ENCODE measurements at places on chromosomes 11 and 22.

DNA sequence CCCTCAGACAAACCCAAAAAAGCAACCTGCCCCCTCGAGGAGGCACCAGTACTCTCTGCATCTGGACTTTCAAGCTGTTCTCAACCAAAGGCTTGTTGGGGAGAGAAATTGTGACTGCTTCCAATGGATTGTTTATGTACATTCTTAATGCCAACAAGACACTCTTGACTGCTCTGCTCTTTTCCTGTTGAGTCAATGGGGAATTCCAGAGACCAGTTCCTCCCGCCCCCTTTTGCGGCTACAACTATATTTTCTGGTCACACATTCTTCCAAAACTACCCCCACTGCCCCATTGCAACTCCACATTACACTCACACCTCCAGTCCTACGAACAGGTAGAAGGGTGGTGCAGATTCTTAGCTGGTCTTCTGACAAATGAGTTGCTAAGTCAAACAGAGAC is 187.0 kb downstream of the DSCAML1 start:
- DNase-seq: no peak

DNA sequence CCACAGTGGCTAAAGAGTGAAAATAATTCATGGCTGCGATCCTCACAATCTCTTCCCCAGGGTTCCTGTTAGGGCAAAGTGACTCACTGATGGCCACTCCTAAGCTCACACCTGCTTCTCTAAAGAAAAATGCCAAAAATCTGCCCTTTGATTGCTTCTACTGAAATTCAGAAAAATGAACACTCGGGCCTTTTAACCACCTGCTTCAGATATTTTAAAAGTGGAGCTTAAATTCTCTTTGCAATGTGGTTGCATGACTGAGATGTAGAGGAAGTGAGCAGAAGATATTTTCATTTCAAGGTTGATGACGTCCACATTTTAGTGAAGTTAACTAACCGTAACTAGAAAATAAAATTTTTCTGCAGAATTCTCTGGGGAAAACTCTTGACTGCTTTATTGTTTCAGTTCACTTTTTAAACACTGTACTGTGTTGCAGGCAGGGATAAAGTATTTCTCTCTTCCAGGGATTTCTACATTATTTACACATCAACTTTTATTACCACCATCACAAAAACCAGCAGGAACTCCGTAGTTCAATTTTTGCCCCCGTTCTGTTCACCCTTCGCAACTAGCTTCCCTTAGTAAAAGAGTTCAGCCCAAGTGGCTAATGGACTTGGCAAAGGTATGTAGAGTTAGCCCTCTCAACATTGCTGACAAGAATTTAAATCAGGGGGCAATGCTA is 8.5 kb downstream of the RAB30 start:
- no peak for DNase-seq

- no peak for DNase-seq
Measured at GRCh38 chr11:108551651-108552462, 41.7 kb downstream of the EXPH5 start.

DNA sequence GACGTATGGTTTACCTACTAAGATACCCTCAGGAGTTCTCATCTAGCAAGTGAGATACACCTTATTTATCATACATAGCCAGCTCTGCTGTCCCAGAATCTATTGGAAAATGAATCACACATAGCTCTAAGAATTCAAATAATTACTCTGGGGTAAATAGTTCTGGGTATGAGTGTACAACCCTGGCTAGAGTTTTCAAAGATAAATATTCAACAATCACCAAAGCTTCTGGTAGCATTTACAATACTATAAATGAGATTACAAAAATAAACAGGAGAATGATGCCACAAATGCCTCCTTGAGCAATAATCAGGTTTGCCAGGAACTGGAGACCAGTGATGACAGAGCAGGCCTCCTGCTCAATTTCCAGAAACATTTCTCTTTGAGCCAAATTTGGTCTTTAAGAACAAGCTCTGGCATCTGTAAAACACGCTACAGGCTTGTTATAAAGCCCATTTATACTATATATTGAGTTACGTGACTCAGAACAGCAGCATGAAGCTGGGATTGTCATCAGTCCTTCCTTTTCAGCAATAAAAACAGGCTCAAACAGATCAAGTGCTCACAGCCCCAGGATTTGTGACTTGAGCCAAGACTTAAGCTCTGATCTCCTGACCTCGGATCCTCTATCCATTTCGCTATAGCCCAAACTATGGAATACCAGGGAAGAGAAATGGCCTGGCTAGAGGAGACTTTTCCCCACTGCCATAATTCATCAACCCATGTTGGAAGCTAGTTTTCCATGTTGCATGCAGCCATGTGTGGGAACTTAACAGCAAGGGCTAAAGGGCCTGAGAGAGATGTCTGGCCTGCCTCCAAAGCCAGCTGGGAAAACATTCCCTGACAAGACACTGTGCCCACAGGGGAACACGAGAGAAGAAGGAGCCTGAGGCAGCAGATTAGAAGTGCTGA is 19.7 kb downstream of the RAB30 start:
- DNase-seq: no peak

DNA sequence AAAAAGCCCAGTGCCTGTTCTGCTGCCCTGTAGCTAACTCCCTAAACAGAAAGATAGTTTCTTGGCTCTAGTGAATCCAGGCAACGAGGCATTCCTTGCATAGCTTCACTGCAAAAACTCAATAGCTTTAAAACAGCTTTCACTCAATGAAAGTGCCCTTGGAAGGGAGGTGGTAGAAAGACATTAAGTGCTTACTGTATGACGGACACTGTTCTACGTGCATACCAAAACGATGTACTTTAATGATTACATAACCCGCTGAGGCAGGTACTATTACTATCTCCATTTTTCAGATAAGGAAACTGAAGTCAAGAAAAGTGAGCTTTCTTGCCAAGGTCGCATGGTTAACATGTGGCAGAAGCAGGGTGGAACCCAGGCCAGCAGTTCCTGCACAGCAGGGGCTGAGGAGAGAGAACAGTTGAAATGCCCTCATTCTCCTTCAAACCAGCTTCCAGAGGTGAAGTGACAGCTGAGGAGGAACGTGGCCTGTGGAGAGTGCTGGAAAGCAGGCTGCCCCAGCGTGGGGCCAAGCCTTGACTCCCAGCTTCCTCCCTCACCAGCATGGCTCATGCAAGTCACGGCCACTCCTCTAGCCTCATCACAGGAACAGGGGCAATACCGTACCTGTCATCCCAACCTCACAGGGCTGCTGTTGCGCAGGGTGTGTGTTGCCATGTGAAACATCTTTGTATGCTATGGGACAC is 227.5 kb upstream of the NARS2 start:
- no peak for DNase-seq

All from HL-60 (cell line).